Kidney (tissue), 22 donors: ENCODE measurements at places on chromosomes 5 and 9.

DNA sequence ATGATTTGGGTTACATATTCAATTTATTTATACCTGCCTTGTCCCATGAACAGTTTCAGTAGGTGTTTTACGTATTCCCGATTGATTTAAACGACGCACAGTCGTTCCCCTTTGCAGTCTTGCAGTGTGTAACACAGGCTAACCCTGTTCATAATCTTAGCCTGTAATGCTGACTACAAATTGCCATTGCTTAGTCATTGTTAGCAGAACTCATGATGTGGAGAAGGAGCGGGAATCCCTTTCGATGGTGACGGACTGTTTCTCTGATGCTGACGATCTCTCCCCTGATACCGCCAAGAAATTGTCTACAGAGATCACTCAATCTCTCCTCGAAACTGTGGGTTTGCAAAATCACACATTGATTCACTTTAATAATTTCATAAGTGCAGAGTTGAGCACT lies 93.2 kb downstream of the MRPL36 start:
- no peak overlapping the region for H3K27ac ChIP-seq
- no peaks in the 10 kb centered on the region for H3K36me3 ChIP-seq
- H3K4me1 ChIP-seq: peaks cover 3% of the 10 kb centered on the region

GRCh38 chr9:109391176-109391575 lies 70.3 kb upstream of the EPB41L4B start:
- no peaks in the 10 kb centered on the region for H3K27me3 ChIP-seq
- no peaks in the 10 kb centered on the region for H3K4me1 ChIP-seq
- DNase-seq: no peak
- H3K36me3 ChIP-seq: peaks cover 29% of the 10 kb centered on the region
- no peak overlapping the region for H3K4me3 ChIP-seq

- no peak overlapping the region for H3K27ac ChIP-seq
- H3K4me3 ChIP-seq: no peak overlapping the region
- no peaks in the 10 kb centered on the region for H3K4me1 ChIP-seq
- no peaks in the 10 kb centered on the region for H3K36me3 ChIP-seq
- DNase-seq: no peak
These were observed 186.1 kb upstream of the PRLR start for GRCh38 chr5:35416217-35416988.

- no peaks in the 10 kb centered on the region for H3K4me1 ChIP-seq
- DNase-seq: no peak
- H3K36me3 ChIP-seq: no peaks in the 10 kb centered on the region
- H3K27ac ChIP-seq: no peak overlapping the region
These were observed 993.9 kb upstream of the ACO1 start for GRCh38 chr9:31390403-31391025.

DNA sequence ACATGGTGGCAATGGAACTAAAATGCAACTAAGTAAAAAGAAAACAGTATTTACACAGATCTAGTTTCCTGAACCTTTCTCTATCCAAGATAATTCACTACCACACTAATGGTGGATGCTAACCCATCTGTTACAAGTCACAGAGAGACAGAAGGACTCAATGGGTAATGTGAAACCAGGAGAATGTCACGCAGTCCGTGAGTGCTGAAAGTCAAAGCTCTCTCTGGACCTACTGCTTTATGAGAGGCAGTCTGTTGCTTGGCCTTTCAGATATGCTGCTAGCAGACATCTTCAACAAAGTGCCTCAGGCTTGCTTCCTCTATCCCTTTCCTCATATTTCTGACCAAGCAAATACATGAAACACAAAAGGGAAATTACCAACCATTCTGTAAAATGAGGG lies 69.0 kb upstream of the GLRX start:
- H3K4me3 ChIP-seq: no peak overlapping the region
- H3K36me3 ChIP-seq: peaks cover 30% of the 10 kb centered on the region
- no peak for DNase-seq
- H3K4me1 ChIP-seq: no peaks in the 10 kb centered on the region

DNA sequence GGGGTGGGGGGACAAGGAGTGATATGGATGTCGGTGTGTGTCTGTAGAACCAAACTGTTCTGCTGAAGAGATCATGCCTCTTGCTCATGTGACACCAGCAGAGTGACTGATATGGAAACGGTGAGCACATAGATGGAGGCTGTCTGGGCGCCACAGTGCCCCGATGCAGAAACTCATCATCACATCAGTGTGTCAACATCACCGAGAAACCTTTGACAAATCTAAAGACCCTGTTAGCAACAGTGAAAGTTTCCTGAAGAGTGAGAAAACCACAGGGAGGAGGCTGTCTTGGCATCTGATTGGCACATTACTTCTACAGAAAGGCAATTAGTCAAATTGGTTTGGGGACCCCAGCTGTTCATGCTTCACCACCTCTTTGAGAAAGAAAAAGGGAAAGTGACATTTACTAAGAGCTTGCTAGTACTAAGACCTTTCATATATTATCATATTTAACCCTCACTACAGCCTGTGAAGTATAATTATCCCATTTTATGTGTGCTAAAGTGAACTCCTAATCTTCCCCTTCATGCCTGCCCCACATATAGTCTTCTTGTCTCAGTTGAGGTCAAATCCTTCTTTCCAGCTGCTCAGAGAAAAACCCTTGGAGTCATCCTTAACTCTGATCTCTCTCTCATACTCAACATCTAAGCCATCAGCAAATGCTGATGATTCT lies 25.6 kb downstream of the CSF2 start:
- no peaks in the 10 kb centered on the region for H3K4me1 ChIP-seq
- no peak overlapping the region for H3K4me3 ChIP-seq

DNA sequence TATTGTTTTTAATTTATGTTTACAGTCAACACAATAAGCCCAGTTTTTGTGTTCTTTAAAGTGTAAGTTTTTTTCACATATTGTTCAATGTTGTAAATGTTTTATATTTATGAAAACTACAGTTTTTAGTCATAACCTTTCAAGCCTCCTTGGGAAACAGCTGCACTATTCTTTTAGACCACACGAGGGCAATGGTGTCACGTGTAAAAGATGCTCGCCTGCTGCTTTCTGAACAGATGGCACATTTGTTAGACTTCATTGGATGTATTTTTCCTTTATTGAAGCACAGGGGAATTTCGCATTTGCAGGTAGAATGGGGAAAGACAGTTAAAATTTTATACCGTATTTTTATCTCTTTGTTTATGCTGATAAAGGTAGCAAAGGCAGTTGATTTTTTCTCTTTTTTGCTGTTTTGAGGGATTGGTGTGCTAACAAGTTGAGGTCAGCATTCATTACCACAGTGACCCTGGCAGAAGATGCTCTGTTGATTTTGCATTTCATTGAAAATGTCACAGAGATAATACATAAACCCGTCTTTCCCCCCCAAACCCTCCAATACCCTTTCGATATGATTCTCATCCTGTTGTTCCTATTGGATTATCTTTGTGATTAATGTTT lies 59.0 kb downstream of the MAT2B start:
- no peaks in the 10 kb centered on the region for H3K36me3 ChIP-seq
- peaks cover 5% of the 10 kb centered on the region for H3K27me3 ChIP-seq
- no peaks in the 10 kb centered on the region for H3K4me1 ChIP-seq
- H3K4me3 ChIP-seq: no peak overlapping the region
